A549 treated with GW870086 at 1 μM for 4 hours (cell line): ENCODE measurements at places on chromosomes 5 and 9. TPM values are rescaled to one million over a fixed set of nuclear protein-coding genes. Genes with fewer than 3 reads are reported as not detected.

Gene GABRA6
- not detected in 5 replicates for total RNA-seq

Gene PMPCA
- 78.0 to 93.9 TPM (median 85.1 TPM) in 5 replicates for total RNA-seq

Gene SPINK7
- not detected in 5 replicates for total RNA-seq

Gene SEMA6A
- total RNA-seq: 0.06 to 0.27 TPM (median 0.11 TPM) in 4 of 5 replicates, not detected in the other

Gene TLX3
- not detected in 5 replicates for total RNA-seq

Gene PLPP7
- 0.09 TPM in 1 of 5 replicates, not detected in the others for total RNA-seq

Gene C1QTNF2
- total RNA-seq: 0.05 to 0.16 TPM (median 0.11 TPM) in 5 replicates

Gene DAB2IP
- 11.1 to 14.8 TPM (median 11.7 TPM) in 5 replicates for total RNA-seq

Gene ADCY2
- not detected in 5 replicates for total RNA-seq

Gene NEUROG1
- not detected in 5 replicates for total RNA-seq

Gene SPATA31D4
- not detected in 5 replicates for total RNA-seq

Gene NR4A3
- total RNA-seq: 1.5 to 3.2 TPM (median 2.1 TPM) in 5 replicates

Gene PDE6A
- 0.09 to 0.28 TPM (median 0.23 TPM) in 5 replicates for total RNA-seq

Gene GFI1B
- total RNA-seq: not detected in 5 replicates

Gene ANKDD1B
- total RNA-seq: not detected in 5 replicates

Gene PCDHGB3
- total RNA-seq: 0.16 to 0.31 TPM (median 0.22 TPM) in 5 replicates

Gene LHX6
- total RNA-seq: 0.85 to 1.5 TPM (median 1.1 TPM) in 5 replicates

Gene DMGDH
- total RNA-seq: 0.58 TPM in 1 of 5 replicates, not detected in the others

Gene RANBP17
- total RNA-seq: 2.3 to 3.2 TPM (median 2.9 TPM) in 5 replicates

Gene ADAMTS19
- total RNA-seq: not detected in 5 replicates

Gene PCA3
- total RNA-seq: not detected in 5 replicates

Gene ZDHHC11B
- total RNA-seq: 1.0 to 1.6 TPM (median 1.3 TPM) in 5 replicates

Gene VCAN
- total RNA-seq: 7.9 to 13.5 TPM (median 12.3 TPM) in 5 replicates

Gene TMOD1
- 1.6 to 2.4 TPM (median 2.1 TPM) in 5 replicates for total RNA-seq

Gene CYLC2
- not detected in 5 replicates for total RNA-seq

Gene EDIL3
- total RNA-seq: 0.10 to 0.65 TPM (median 0.22 TPM) in 5 replicates

Gene GABRB2
- total RNA-seq: not detected in 5 replicates

Gene RNF180
- total RNA-seq: 0.16 to 0.35 TPM (median 0.29 TPM) in 5 replicates

Gene MSX2
- total RNA-seq: 2.9 to 5.0 TPM (median 4.3 TPM) in 5 replicates

Gene PCDH12
- total RNA-seq: not detected in 5 replicates

Gene C5orf58
- total RNA-seq: not detected in 5 replicates

Gene LCN10
- not detected in 5 replicates for total RNA-seq

Gene SLC28A3
- total RNA-seq: not detected in 5 replicates

Gene FREM1
- total RNA-seq: not detected in 5 replicates

Gene MSMP
- 0.32 TPM in 1 of 5 replicates, not detected in the others for total RNA-seq

Gene RACK1
- total RNA-seq: 3,139 to 3,838 TPM (median 3,319 TPM) in 5 replicates

Gene CTNNAL1
- 48.2 to 56.6 TPM (median 54.1 TPM) in 5 replicates for total RNA-seq

Gene ECM2
- 0.06 to 0.18 TPM (median 0.10 TPM) in 5 replicates for total RNA-seq

Gene RRAGA
- 111 to 134 TPM (median 132 TPM) in 5 replicates for total RNA-seq

Gene KIAA1958
- total RNA-seq: 1.5 to 2.6 TPM (median 2.1 TPM) in 5 replicates

Gene TAS2R1
- total RNA-seq: not detected in 5 replicates

Gene STKLD1
- 0.53 to 1.2 TPM (median 0.68 TPM) in 5 replicates for total RNA-seq

Gene EIF4E1B
- not detected in 5 replicates for total RNA-seq

Gene SOX30
- 0.07 to 0.10 TPM in 2 of 5 replicates, not detected in the others for total RNA-seq

Gene FAM193B
- total RNA-seq: 16.9 to 28.1 TPM (median 26.8 TPM) in 5 replicates
